HS-5 (cell line): ENCODE measurements at places on chromosomes 6 and 20.

DNA sequence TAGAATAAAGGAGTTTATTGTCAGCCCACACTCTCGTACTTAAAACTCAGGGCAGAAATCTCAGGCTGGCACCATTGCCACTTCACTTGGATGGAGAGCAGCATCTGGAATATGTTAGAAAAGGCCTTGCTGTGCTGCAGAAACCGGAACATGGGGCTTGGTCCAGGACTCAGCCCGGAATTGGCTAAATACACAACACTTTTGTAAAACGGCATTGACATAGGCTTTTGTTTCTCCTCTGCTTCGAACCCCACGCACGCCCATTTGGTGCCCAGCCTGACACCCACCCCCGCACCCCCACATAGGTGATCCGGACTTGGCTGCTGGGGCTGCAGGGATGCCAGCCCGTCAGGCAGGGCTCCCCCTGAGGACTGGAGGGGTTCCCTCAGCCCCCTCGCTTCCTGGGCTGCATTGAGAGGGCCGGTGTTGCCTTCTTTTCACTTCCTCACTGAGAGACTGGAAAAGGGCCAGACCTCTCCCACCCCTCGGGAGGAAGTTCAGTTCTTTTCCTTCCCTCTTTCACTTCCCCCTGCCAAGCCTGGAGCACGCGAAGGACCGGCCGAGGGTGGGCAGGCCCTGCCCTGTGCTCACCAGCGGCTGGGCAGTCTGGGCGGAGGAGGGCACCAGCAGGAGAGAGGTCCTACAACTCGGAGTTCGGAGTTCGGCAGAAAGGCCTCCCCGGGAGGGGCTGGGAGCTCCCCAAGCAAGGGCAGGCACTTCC lies 17.9 kb upstream of the CST3 start:
- no peak for DNase-seq

- no peak for DNase-seq
Observed at GRCh38 chr6:169953686-169954085, 202.3 kb downstream of the ERMARD start.

- no peak for DNase-seq
Observed at GRCh38 chr6:87918461-87918941, 129.1 kb upstream of the SPACA1 start.

DNA sequence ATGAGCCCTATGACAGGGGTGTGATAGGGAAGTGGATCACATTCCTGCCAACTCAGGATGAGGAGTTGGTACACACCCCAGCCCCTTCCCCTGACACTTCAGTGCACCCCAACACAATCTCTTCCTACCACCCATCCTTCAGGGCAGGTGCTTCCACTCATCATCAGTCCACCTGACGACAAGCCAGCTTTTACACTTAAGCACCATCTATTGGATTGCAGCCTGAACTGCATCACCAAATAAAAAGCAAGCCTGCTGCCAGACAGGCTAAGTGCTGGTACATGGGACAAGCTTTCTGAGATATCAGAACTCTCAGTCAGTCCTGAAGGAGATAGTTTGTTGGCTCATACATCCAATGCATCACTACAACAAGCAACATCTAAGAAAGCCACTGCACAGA lies 69.0 kb upstream of the TMEM200A start:
- no peak for DNase-seq

DNA sequence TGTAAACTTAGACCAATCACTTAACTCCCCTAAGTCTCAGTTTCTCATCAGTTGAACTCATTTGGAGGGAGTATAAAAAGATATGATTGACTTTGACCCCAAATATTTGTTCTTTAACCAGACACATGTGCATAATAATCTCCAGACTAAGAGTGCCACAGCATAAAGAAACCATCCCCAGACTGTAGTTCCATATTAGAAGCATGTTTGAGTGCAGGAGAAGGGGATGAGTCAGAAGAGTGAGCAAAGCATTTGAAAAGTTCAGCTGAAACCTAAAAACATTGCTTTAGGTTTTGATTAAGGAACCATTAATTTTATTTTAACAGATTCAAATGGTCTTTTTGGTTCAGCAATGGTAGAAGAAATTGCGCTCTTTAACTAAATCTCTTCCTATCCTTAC lies 654.8 kb downstream of the UTRN start:
- no peak for DNase-seq
